ENCODE measurements at places on chromosomes 1 and 21.

GRCh38 chr1:152107031-152107983, 7.9 kb downstream of the TCHH start:
- peak; percentile 37 for DNase-seq

DNA sequence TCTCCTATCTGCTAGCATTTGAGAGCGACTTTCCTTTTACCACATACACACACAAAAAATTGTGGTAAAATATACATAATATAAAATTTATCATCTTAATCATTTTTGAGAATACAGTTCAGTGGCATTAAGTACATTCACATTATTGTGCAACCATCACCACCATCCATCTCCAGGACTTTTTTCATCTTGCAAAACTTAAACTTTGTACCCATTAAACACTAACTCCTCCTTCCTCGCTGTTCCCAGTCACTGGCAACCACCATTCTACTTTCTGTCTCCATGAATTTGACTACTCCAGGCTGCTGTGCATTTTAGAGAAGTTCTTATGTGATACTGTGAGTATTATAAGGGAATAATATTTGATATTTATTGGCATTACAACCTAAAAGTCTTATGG, 181.3 kb downstream of the C1orf21 start:
- DNase-seq = no peak

- no peak for DNase-seq
These were observed 9.8 kb upstream of the CYP2J2 start for GRCh38 chr1:59936358-59936821.

DNA sequence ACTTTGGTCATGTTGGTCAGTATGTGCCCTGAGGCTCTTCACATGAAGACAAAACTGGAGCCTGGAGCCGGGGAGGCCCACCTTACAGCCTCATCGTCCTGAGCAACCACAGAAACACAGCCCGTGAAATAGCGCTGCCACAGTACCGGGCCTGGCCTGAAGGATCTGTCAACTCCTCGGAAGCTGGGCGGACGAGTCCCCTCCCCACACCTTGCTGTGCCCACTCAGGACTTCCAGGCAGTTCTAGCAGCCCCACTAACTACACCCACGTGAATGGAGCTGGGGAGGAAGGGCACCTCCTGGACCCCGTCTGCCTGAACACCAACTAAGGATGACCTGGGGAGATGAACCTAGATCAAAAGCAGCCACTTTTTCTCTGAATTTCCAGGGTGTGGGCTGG, 24.7 kb downstream of the SDE2 start:
- DNase-seq = no peak

- DNase-seq = no peak
These were observed 23.5 kb upstream of the SARS1 start for GRCh38 chr1:109190189-109190588.

GRCh38 chr1:174401075-174401474, 46.7 kb upstream of the GPR52 start:
- DNase-seq = no peak

GRCh38 chr1:44543786-44544185, 130.5 kb downstream of the TMEM53 start:
- no peak for DNase-seq

DNA sequence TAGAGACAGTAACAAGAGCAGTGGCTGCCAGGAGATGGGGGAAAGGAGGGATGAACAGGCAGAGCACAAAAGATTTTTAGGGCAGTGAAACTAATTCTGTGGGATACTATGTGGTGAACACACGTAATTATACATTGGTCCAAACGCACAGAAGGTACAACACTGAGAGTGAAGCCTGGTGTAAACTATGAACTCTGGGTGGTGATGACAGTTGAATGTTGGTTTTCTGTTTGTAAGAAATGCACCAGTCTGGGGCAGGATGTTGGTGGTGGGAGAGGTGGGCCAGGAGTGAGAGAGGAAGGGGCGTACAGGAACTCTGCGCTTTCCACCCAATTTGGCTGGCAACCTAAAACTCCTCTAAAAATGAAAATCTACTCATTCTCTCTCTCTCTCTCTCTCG, 50.2 kb upstream of the TIAM1 start:
- DNase-seq = no peak

DNA sequence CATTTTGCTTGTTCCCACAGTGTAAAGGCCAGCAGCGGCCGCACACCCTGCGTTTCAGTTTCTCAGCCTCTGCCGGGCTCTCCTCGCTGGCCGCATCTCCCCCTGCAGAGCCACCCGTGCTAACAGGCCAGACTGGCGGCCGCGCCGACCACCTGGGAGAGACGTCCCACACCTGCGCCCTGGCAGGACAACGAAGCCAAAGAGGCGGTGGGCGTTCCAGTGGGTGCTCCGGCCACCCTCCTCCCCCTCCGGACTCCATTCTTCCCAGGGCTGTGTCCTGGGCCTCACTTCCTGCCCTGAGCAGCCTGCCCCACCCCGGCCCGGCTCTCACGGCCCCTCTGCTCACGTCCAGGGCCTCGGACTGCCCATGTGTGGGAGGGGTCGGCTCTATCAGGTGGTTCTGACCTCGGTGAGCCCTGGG, 31.9 kb upstream of the SLC19A1 start:
- no peak for DNase-seq

DNA sequence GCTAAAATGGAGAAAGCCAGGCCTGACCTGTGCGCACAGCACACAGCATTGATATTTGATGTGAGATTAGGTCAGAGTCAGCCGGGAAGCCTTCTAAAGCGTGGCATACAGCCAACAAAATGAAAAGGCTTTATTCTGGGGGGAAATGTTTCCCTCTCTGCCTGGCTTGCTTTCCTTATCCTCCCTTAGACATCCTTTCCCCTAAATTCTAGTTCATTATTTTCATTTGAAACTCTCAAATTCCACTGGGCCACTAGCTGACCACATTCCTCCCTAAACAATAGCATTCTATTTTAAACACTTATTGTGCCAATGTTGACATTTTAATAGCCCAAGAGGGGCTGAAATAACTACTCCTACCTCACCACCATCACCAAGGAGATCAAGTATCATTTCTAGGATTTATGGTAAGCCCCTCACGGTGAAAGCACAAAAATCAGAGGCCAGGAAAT, 49.4 kb downstream of the LEPR start:
- no peak for DNase-seq

DNA sequence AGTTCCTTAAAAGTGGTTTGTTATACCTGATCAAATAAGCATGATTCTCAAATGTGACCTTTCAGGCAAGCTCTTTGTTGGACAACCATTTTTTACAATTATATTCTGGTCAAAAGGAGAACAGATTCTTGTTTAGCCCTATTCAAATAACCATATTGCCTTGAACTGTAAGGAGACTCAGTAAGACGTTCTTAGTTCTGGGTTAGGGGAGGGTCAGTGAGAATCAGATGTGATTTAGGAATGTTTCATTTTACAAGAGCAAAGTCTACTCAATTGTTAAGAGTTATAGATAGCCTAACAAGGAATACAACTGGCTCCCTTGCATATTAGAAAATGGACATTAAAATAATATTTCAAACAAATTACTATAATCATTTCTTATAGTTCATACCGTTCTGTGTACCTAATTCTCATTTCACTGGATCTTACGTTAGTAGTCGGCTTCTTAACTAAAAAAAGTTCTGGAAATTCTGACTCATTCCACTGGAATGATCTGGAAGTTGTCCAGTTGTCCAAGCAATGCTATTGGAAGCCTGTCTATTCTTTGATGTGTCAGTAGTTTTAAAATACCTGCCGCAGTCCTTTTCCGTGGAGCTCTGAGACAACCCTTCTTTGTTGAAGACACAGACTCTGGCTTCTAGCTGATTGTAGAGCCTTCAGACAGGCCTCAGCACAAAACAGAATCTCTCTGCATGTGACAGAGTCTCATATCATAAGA, 88.8 kb downstream of the MAST2 start:
- peak; percentile 56 for DNase-seq

GRCh38 chr1:49051647-49052046, 275.0 kb upstream of the BEND5 start:
- no peak for DNase-seq

DNA sequence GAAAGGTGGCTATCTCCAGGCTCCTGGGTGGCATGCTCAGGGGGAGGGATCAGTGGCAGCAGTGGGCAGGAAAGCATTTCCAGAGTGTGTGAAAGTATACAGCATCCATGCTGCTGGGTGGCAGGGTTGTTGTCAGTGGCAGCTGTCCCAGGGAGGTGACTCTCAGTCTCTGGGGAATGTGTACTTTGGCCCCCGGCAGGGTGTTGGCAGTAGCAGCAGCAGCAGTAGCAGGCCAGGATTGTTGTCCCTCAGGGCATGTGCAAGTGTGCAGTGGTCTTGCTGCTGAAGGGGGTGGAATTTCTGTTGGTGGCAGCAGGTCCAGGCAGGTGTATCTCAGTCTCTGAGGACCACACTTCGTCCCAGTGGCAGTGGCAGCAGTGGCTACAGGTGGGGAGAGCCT, 71.7 kb upstream of the GUCA2B start:
- no peak for DNase-seq

DNA sequence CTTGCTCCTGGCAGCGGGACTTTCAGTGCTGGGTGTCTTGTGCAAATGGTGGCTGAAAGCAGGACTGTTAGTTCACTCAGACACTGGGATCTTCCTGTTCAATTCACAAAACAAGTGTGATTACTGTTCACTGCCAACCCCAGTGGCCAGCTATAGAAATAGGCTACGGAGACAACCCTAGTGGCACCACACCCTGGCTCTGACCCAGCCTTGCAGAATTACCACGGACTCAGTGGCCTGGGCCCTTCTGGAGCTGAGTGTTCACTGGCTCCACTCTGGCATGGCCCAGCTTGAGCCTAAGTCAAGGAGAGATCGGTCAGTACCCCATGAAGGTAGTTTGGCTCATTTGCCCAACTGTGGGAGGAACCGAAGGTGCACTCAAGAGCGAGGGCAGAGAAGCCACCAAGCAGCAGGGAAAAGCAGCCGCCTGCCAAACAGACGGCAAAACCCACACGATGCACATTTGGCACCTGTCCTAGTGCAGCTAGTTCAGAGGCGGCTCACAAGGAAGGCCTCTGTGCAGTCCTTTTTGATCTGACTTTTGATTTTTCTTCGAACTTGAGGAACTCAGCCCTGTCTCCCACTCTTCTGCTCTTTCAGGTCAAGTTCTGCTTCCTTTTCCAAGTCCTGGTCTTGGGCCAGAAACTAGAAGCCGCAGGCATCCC, 5.9 kb downstream of the KIAA2013 start:
- DNase-seq = no peak

DNA sequence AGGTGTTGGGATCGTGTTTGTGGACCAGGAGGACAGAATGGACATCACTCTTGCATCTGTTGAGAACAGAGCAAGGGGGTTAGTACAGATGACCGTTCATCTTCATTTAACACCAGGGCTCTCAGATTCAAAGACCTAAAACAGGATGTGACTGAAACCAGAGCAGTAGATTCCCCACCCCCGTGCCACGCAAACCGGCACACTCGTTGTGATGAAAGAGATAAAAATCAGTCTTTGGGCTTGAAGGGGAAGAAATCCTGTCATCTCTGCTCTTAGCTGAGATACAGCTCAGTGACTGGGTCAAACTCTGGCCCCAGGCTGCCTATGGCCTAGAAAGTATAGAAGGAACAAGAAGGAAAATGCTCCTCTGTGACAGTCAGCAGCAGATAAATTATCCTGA, 146.2 kb upstream of the KRTAP19-8 start:
- DNase-seq = no peak

GRCh38 chr1:241825581-241825980, 22.4 kb upstream of the EXO1 start:
- DNase-seq = no peak

- DNase-seq = no peak
These were observed 12.0 kb downstream of the TRPM2 start for GRCh38 chr21:44365251-44365966.

GRCh38 chr1:183003203-183003602, 20.0 kb upstream of the LAMC1 start:
- DNase-seq = peak; percentile 69

DNA sequence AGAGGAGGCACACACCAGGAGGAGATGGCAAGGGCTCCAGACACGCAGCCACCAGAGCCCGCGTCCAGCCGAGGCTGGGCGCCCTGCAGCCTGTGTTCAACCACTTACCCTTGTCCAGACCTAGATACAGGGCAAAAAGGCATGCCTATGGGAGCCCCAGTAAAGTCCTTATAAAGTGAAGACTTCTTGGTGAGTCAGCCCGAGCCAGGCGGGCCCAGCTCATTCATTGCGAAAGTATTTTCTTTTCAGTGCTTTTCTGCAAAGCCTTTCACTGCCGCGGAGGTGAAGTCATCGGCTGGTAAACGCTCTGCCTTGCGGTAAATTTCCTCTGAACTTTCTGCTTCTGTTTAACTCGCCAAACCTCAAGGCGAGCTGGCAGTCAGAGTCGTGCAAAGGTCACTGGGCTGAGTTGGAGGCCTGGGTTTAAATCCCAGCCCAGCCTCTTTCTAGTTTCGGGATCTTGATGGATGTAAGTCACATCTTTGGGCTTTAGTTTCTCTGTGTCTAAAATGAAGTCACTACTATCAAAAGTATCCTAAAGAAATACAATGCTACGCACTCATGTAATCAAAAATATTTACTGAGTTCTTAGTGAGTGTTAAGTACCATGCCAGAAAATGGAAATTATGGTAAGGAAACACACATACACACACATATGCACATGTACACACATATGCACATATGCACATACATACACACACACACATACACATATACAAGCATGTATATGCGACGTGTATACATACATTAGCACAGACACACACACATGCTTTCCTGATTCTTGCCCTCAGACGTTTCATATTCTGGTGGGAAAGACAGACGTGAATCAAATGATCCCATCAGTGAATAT, 54.7 kb upstream of the IFFO2 start:
- peak; percentile 92 for DNase-seq

- no peak for DNase-seq
These were observed 18.8 kb downstream of the QSOX1 start for GRCh38 chr1:180173451-180173850.

- no peak for DNase-seq
These were observed 2.5 kb upstream of the SLC16A4 start for GRCh38 chr1:110393286-110393685.

DNA sequence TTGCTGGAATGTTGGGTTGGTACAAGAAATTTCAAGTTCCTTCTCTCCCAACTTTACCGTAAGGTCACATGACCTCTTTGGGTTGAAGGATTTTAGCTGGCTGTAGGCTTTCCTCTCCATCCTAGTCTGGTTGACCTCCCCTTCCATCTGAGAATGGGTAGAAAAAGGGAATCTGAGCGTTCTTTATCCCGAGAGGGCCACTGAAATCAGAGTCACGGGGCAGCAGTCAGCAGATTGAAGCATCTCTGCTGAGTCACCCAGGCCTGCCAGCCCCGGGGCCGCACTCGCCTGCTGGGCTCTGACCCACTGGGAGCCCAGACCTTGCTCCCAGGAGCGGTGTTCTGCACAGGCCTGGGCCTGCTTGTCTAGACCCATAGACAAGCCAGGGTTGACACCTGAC, 31.0 kb downstream of the TMCC2 start:
- DNase-seq = peak; percentile 40

- DNase-seq = no peak
These were observed 34.0 kb downstream of the OPRD1 start for GRCh38 chr1:28845786-28846543.

GRCh38 chr1:86052948-86053698, 103.4 kb downstream of the COL24A1 start:
- DNase-seq = no peak

DNA sequence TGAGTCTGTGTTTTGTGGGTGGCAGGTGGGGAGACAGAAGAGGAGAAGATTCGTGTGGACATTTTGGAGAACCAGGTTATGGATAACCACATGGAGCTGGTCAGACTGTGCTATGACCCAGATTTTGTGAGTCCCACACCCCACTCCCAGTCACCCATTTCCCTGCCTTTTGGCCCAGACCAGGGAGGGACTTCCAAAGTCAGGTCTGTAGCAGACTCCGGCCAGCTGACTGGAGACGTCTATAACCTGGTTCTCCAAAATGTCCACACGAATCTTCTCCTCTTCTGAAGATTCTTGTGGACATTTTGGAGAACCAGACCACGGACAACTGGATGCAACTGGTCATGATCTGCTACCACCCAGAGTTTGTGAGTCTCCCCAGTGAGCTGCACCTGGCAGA, 1.6 kb downstream of the GSTM5 start:
- DNase-seq = no peak

All from GM03348 (cell line).